AG08395 (cell line): ENCODE measurements at places on chromosomes 16 and 17.
A peak's percentile ranks its signal among the peaks of the same experiment; 100 is the strongest.

GRCh38 chr16:50496990-50497389, 51.2 kb upstream of the NKD1 start:
- no peak for DNase-seq

DNA sequence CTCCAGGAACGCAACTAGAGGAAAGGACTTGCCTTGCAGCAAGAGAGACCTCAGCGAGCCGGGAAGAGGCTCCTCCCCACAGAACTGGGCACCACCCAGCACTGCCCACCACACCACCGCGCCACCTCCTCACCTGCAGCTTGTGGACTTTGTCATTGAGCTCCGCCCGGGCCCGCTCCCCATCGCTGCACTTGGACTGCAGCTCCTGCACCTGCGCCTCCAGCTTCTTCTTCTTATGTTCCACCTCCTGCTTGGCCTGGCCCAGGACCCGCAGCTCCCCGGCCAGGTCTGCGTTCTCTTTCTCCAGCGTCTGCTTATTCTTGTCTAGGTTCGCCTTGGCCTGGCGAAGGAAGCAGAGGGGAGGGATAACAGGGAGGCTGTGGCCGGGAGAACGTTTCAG, 76.7 kb downstream of the NDE1 start:
- DNase-seq: no peak

- no peak for DNase-seq
Observed at GRCh38 chr17:45688353-45688752, 95.8 kb upstream of the CRHR1 start.

DNA sequence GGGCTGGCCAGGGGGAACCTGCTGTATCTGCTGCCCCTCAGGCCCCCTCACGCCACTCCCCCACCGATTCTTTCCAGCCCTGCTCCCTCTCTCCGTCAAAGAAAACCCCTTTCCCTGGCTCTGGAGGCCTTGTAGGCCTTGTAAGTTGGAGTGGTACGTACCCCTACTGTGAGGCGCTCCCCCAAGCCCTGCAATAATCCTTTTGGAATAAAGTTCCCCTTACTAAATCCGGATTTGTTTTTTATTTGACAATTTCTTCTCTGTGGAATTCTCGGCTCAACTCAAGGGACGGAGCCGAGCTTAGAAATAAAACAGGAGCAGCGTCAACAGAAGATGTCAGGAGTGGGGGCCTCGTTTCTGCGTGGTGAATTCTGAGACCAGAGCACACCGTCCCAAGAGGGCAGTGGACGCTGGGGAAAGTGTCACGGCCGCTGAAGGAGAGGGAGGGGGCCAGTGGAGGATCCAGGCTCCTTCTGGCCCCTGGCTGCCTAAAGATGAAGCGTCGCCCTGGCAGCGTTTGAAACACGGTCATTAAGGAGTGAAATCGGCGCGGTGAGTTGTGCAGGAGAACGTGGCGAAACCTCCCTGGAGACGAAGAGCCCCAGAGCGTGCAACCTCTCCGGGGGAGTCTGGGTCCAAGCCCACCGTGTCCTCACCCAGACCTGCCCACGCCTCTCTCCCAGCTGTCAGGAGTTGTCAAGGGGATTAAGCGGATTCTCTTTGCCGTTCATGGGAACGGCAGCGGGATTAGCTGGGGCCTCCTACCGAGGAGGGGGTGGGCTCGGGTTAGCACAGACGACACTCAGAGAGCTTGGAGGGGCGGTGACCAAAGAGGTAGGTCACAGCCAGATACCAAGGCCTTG, 47.0 kb downstream of the SLC7A5 start:
- no peak for DNase-seq

GRCh38 chr17:14396547-14396946, 95.7 kb downstream of the HS3ST3B1 start:
- DNase-seq: peak; percentile 33

GRCh38 chr17:82098169-82098938, at the start of gene FASN:
Gene FASN, minus strand, starts transcription at chr17:82098236. Its CDS starts 1,791 bp downstream, at chr17:82096445.
- peak; percentile 100 for DNase-seq

DNA sequence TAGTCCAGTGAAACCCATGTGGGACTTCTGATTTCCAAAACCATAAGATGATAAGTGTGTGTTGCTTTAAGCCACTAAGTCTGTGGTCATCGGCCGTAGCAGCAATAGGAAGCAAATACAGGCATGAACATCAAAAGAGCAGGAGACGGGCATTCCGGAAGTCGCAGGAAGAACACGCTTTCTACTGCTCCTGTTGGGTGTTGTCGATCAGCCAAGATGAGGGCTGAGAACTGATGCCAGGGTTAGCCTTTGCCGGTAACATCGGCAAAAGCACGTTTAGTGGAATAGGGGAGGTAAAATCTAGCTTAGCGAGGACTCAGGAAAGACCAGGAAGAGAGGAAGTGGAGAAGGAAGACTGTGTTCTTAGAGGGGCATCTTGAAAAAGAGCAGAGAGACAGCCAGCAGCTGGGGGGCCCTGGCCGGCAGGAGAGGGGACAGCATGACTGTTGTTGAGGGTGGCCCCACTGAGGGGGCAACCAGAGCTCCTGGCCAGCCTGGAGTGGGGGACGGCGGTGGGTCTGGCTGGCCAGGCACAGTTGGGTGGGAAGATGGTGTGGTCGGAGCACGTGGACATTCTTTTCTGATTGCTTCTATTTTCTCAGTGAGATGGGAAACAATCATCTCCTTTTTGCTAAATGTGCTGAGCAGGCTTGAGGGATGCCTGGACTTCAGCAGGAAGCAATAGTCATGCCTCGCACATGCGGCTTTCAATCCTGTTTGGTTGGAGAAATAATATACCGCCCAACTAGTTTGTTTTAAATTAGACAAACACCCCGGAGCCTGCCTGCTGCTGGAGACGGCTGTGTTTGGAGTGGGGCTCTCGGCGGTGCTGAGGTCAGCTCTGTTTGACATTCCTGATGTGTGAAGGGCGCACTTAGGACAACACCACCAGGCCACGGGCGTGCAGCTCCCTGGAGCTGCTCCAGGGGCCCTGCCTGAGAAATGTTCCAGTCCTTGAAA, 109.9 kb downstream of the METRNL start:
- DNase-seq: peak; percentile 77

GRCh38 chr17:73422121-73422520, 110.3 kb upstream of the CDC42EP4 start:
- DNase-seq: no peak

- no peak for DNase-seq
Observed at GRCh38 chr16:425740-426114, 278 bp downstream of the RAB11FIP3 start.

- DNase-seq: no peak
Observed at GRCh38 chr17:45003877-45004276, 35.8 kb upstream of the C1QL1 start.

GRCh38 chr17:16975744-16976625, 4.1 kb upstream of the TNFRSF13B start:
- no peak for DNase-seq

DNA sequence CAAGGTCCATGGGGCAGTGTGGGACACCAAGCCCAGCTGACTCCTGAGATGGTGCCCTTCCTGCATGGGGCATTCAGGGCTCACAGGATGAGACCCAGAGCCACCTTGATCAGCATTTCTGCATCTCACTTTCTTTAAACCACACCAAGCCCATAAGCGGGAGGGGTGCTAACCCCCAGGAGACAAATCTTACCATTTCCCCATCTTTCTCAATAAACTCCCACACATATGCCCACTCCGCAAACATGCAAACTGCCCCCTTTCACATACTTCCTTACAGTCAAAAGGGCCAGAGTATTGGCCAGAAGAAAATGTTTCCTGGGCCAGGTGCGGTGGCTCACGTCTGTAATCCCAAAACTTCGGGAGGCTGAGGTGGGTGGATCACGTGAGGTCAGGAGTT, 3.7 kb upstream of the SLC39A11 start:
- DNase-seq: no peak

- peak; percentile 87 for DNase-seq
Observed at GRCh38 chr17:7296189-7296861, 1.9 kb upstream of the YBX2 start.

DNA sequence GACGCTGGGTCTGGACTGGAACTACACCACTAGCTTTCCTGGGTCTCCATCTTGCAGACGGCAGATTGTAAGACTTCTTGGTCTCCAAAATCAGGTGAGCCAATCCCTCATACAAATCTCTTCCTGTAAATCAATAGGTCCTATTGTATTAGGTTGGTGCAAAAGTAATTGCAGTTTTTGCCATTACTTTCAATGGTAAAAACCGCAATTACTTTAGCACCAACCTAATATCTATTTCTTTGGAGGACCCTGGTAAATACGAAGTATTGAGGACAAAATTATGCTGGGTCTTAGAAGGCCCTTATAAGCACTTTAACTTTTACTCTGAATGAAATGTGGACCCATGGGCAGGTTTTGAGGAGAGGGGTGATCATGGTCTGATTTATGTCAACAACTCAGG, 330.6 kb upstream of the C16orf82 start:
- DNase-seq: no peak

DNA sequence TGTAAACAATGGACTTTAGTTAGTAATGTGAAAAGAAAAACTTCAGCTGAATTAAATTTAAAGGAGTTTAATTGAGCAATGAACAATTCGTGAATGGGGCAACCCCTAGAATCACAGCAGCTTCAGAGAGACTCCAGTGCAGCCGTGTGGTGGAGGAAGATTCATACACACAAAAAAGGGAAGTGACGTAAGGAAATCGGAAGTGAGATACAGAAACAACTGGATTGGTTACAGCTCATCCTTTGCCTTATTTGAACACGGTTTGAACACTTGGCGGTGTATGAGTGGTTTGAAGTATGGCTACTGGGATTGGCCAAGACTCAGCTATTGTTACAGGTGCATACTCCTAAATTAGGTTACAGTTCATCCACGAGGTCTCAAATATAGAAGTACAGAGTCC, 460.4 kb upstream of the ASIC2 start:
- DNase-seq: no peak

- no peak for DNase-seq
Observed at GRCh38 chr17:81888105-81888987, 3.0 kb downstream of the ALYREF start.

DNA sequence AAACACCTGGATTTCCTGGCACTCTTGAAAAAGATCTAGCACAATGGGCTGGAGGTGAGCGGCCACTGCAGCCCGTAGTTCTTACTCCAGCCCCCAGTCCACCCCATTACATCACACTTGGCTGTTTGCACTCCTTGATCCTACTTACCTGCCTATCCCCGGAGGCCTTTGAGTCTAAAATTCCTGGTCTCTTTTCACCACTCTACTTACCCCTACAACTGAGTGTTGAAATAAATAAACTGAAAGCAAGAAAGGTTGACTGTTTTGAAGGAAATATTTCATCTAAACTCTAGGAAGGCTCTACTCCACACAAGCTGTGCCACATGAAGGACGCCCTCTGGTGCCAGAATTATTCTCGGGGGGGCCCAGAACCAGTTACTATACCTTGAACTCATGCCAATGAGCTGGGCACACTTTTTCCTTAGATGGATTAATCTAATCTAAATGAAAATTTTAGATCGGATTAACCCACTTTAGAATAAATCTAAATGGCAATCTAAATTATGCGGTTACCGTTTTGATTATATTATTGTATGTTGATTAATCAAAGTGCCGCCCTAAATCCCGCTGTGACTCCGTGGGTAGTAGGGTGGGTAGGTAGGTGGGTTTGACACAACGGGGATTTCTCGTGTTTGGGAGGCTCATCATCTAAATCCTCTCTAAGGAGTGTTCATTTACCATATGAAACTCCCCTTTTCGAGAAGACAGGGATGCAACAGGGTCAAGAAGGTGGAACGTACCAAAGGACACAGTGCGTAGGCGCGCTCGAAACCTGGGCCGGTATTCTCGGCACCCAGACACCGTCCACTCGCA, 651 bp upstream of the EIF1 start:
- no peak for DNase-seq

DNA sequence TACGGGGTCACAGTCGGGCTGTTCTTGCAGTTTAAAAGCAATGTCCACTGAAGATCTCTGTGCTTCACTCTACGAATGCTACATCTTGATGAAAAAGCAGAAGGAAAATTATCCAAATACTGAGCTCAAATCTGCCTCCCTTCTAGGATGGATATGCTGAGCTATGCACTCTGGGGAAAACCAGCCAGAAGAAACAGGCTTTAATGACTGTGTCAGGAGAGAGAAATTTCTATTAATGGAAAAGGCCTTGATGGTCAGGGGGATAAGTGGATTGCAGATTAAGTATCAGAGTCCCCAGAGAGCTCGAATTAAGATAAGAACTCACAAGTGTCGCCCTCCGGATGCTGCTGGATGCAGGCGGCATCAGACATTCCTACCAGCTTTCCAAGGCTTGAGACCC, 39.6 kb upstream of the RCVRN start:
- no peak for DNase-seq

DNA sequence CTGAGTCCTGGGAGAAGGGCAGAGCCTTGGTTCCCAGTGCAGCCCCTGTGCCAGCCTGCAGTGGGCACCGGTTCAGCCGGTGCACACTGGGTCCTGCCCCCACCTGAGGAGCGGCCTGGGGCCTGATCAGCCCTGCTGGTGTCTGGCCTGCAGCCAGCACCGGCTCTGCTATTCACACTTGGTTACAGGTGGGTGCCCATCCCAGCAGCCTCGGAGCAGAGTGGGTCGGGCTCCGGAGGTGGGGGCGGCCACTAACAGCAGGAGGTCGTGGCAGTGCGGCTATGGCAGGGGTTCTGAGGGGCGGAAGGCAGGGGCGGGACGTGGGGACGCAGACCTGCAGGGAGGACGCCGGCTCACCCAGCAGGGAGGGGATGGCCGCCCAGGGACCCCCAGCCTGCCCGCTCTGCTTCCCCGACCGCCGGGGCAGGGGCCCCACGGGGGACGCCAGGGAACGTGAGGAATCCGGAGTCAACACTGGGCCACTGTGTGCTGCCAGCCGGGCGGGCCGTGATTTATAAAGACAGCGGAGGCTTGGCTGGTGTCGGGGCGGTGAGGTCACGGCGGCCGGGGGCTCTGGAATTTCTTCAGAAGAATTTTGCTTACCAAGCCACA, 20.3 kb downstream of the METRNL start:
- DNase-seq: peak; percentile 70

DNA sequence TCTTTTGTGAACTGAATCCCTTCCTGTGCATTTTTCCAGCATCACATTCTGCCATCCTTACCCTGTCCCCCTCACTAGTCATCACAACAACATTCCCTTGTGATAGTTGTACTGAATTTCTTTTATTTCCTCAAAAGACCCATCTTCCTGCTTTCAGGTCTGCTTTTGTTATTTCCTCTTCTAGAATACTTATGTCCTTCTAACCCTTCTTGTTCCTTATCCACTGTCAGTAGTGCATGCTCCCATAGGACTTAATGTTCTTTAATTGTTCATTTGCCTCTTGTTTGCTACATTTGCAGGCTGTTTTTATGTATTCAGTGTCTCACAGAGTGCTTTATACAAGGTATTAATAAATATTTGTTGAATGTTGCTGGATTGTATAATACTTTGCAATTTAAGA, 73.0 kb downstream of the BCAS3 start:
- DNase-seq: no peak

DNA sequence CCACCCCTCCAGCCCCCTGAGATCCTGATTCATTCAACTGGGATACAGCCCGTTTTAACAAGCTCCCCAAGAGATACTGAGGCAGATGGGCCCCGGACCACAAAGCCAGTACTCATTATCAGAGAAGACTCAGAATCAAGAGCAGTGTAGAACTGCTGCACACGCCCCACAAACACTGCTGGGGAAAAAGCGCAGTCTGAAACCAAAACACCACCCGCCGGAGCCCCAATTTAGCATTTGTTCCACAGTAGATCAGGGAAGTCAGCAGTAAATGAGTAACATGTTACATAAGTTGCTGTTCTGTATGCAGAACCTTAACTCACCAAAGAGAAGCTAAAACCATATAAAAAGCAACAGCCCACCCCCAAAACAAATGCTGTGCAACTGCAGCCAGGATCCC, 123.6 kb downstream of the CDYL2 start:
- DNase-seq: no peak

GRCh38 chr16:81708266-81709015, 70.7 kb upstream of the PLCG2 start:
- DNase-seq: no peak

GRCh38 chr17:2053380-2054261, 1.3 kb upstream of the HIC1 start:
- DNase-seq: peak; percentile 62
